ENCODE measurements at places on chromosomes 3 and 15.

DNA sequence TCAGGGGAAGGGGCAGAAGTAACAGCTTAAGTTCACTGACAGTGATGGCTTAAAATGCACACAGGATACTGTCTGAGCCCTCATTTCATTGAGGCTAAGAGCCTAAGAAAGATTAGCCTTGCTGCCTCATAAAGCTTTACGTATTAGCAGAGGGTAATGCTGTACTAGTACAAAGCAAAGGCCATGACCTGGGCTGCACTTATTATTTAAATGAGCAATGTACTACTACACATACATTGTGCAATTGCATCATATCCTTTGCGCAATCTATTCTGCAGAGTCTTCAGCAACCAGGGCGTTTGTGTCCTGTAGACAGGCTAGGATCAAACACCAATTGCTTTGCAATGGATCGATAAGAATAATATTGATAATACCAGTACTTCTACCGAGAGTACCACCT, 221.8 kb downstream of the TPRG1 start:
- no peak for DNase-seq

DNA sequence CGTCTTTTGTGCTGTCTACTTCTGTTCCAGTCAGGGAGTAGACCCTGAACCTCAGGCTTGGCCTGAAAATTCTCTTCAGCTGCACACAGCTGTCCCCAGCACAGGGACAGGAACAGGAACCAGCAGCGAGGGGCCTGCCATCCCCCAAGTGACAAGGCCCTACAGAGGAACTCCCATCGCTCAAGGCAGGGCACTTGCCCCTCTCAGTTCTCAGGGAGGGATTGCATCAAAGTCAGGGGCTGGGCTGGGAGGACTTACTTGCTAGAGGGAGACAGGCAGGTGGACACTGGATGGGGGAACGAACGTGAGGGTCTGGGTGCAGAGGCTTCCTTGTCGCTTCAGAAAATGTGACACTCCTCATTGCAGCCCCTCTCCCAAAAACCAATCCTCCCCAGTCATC, 163.6 kb downstream of the CHSY1 start:
- no peak for DNase-seq

GRCh38 chr3:49386056-49386756, 25.6 kb downstream of the RHOA start:
- DNase-seq, result no peak

GRCh38 chr15:57395292-57395691, 19.0 kb downstream of the CGNL1 start:
- DNase-seq, result no peak

- DNase-seq, result no peak
Observed at GRCh38 chr3:123314359-123315270, 112.9 kb downstream of the SEC22A start.

GRCh38 chr3:178496911-178497310, 39.3 kb upstream of the KCNMB2 start:
- no peak for DNase-seq

DNA sequence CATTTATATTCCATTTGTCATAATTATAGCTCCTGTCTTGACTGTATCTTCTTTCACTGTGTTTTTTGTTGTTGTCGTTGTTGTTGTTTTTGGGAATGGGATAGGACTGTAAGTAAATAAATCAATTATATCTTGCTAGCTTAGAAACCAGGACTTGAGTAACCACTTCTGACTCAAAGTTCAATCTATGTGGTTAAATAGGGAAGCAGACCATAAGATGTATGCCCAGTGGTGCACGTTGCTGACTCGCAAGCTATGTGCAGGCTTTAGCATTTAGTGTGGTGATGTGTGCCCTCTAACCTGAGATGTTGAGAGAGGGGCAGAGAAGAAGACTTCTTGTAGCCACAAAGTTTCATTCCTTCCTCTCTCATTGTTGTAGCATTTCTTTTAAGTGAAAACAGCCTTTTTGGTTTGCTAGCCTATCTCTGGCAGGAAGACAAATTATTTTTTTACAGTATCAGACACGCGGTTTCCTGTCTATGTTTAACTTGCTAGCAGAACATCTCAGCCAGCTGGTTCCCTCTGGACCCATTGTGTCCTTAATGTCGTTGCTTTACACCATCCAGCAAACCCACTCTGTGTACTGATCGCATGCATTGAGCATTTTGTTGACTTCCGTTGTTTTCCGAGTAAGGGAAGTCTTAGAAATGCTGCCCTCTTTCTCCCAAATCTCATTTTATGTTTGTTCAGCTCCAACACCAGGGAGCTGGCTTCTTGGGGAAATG, 52.1 kb downstream of the TGFBR2 start:
- DNase-seq, result no peak

DNA sequence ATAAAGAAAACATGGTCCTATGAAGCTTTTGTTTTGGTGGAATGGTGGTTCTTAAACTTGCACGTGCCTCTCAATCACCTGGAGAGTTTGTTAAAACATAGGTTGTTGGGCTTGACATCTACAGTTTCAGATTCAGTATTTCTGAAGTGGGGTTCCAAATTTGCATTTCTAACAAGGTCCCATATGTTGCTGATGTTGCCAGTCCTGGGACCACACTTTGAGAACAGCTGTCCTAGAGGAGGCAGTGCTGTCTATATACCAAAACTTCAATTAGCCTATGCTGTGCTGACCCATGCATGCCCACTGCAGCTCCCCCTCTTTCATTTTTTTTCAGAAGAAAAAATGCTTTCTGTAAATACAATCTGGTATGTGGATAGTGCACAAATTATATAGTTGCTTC, 31.3 kb downstream of the ALCAM start:
- DNase-seq, result no peak

GRCh38 chr15:51088585-51088984, 6.1 kb downstream of the TNFAIP8L3 start:
- no peak for DNase-seq

DNA sequence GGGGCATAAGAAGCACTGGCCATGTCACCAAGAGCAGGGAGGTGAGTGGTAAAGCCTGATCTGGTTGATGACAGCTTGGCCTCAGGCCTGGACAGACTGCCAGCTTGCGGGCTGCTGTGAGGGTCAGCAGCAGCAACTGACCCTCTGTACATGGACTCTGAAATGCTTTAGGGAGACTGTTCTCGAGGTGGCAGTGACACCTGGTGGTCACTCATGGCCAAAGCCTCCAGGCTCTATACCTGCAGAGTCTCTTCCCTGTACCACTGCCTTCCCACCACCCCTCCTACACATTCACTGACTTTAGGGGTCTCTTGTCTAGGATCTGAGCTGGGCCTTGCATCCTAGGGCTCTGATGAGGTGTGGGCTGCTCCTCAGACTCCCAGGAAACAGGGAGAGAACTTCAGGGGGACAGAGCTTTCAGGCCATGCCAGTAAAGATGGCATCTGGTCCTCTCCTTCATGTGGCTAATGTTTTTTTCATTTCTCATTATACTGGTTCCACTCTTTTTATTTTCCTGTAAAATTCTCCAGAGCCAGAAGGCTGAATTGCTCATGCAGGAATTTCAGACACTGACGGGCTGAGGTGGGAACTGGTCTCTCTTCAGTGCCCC, 17.2 kb upstream of the TIMP4 start:
- no peak for DNase-seq

DNA sequence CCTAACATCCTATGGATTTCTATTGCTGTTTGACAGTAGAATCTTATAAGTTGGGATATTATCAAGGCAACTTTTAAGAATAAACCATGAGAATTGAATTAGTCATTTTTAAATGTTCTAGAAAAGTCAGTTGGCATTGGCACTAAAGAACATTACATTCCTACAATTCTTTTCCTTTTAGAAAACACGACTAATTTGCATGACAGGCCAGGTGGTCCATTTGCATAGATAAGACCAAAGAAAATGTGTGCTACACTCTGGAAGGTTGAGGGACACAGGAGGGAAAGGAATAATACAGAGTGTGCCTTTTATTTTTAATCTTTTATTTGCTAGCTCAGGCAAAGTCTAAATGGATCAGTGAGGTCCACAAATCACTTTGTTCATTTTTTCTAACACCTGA, 962.3 kb downstream of the EPHA3 start:
- DNase-seq, result no peak

DNA sequence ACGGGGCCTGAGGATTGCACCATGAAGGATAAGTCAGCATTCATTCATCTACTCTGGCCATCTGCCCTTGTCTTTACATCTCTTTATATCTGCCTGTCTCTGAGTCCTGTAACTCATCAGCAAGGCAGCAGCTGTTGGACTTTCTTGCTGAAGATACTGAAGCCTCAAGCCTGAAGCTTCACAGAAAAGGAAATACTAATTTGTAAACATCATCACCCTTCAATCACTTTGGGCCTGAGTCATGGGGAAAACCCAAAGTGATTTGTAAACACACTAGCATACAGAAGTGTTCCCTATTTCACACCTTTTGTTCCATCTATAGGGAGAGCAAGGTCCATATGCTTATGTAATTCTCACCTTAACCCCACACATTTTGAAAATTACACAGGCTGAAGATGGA, 928.2 kb downstream of the EPHA3 start:
- no peak for DNase-seq

- no peak for DNase-seq
Observed at GRCh38 chr3:129003578-129004112, 2.5 kb downstream of the EFCC1 start.

GRCh38 chr3:69088063-69088462, 3.3 kb downstream of the ARL6IP5 start:
- DNase-seq, result no peak

DNA sequence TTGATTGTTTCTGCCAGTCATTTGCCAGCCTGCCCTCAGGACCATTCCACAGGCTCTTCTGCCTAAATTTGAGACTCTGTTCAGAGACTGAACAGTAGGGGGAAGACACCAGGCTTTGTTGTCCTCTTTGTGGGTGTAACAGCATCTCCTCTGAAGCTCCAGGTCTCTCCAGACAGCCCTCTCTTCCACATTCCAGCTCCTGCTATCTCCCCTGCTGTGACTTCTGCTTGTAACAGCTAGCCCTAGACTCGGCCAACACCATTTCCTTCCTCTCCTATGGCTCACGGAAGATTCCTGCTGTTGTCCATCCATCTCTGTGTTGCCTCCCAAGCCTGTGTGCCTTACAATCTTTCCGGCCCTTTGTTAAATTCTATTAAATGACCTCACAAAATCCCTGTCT, 40.2 kb downstream of the SUCLG2 start:
- DNase-seq, result no peak

GRCh38 chr3:72398781-72399180, 449.5 kb downstream of the SHQ1 start:
- no peak for DNase-seq

DNA sequence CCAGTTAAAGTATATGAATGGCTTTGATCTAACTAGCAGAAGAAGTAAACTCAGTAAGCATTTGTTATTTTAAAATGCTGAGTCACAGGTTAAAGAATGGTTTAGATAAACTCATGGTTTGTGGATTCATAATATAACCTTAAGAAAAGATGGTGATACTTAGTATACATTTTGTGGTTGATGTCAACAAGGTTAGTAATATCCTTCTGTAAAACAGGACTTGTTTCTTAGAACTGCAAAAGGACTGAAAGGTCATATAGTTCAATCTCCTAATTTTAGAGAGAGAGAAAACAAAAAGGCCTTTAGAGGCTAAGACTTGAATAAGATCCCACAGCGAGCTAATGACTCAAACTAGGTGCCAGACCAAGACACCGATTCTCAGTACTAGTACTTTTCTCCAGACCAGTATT, 50.0 kb downstream of the STRIT1 start:
- DNase-seq, result no peak

- DNase-seq, result no peak
Observed at GRCh38 chr3:24299806-24300626, 194.6 kb downstream of the THRB start.

- no peak for DNase-seq
Observed at GRCh38 chr3:50132421-50133282, 22.5 kb upstream of the SEMA3F start.

GRCh38 chr3:135495891-135496290, 469.6 kb upstream of the PPP2R3A start:
- no peak for DNase-seq

GRCh38 chr15:68525815-68526214, 53.0 kb upstream of the CORO2B start:
- no peak for DNase-seq

DNA sequence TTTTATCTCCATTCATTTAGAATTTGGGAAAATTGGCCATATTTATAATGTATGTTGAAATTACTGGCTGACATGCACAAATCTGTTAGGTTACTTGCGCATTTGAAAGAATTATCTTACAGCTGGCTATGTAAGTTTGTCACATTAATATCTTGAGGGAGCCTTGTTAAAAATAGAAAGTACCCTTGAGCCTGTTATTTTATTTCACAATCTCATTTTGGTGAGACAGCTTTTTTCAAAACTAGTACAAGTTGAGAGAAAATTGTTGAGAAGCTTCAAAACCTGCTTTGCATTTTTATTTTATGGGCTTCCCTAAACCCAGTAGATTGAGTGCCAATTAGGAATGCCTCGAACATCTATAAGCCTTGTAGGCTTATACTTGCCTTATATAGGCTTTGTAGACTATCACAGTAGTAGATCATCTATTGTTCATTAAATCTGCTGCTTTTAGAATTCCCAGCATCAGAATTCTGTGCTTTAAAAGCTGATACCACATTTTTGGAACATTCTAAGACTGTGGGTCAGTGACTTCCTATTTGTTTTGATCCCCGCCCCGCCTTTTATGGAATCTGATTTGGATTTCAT, 6.3 kb downstream of the IDH3A start:
- DNase-seq, result no peak

DNA sequence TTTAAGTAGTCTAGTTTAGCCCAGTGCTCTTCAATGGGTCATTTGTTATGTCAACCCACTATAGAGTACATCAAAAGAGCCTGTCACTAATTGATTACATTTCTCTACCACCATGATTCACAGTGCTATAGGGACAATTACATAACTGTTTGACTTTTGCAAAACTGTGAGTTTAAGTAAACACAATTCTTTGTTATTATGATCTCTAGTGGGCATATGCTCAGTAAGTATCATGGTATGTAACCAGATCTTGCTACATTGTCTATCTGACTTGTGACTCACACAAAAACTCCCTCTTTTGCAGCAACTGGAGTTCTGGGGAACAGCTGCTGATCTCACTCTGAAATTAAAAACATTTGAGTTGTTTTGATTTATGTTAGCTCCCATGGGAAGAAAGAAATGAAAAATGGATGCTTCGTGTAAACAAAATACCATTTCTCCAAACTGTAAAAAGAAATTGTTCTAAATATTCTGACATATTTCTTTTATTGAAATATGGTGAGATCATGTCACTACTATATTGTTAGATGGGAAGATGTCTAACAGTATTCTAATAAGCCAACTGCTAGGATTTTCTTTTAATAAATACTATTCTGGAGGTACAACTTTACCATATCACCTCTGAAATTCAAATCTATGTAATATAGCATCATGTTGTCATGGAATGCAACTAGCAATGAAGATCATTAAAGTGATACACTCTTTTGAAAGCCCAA, 470.4 kb downstream of the ROBO1 start:
- no peak for DNase-seq
